ENCODE measurements at places on chromosomes 16 and 17.
A peak's percentile ranks its signal among the peaks of the same experiment; 100 is the strongest.

DNA sequence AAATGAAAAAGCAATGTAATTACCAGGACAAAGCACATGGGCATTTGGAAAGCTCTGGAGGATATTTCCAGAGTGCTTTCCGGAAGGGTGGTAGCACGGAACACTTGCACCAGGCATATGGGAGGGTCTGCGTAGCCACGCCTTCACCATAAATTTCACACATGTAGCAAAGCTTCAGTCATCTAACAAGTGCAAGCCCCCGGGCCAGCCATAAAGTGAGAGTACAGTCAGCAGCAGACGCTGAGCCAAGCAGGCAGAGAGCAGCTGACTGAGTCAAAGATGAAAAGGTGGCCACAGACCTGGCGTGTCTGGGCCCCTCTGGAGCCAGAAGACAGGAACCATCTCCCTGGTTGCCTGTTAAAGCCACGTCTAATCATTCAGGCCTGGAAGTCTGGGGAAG is 130.6 kb downstream of the SEC14L1 start:
- DNase-seq, result no peak

- DNase-seq, result no peak
Observed at GRCh38 chr16:1066584-1067172, 5.9 kb upstream of the SSTR5 start.

- DNase-seq, result peak; percentile 81
Observed at GRCh38 chr17:78226759-78227454, 4.5 kb upstream of the TMEM235 start.

DNA sequence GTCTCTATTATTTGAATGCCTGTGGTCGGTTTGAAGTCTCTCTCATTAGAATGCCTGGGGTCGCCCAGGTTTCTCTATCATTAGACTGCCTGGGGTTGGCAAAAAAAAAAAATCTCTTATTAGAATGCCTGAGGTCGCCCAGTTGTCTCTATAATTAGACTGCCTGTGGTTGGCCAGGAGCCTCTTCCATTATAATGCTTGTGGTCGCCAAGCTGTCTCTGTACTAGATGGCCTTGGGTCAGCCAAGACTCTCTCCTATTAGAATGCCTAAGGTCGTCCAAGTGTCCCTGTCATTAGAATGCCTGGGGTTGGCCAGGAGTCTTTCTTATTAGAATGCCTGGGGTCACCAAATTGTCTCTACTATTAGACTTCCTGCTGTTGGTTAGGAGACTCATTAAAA is 2228.4 kb downstream of the TP53TG3F start:
- DNase-seq, result no peak

GRCh38 chr17:31428512-31428911 is 37.0 kb downstream of the RAB11FIP4 start:
- DNase-seq, result no peak

DNA sequence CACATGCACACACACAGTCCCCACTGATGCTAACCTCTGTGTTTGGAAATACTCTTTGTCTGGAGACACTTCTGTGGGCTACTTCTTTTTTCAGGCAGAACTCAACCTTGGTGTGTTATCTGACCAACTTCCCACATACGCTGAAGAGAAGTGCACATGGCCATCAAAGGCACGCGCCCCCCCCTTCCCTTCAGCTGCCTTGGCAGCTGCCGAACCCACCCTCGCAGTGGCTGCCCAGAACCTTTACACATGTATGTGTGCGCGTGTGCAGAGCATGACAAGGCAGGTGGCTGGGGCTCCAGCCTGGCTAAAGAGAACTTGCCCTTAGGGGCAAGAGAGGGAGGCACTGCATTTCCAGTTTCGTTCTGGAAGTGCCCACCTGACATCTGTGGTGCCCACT is 3.9 kb downstream of the RAPGEFL1 start:
- DNase-seq, result no peak

GRCh38 chr17:2684549-2684948 is 27.0 kb downstream of the CLUH start:
- no peak for DNase-seq

GRCh38 chr17:74512624-74513091 is 18.6 kb downstream of the CD300LB start:
- DNase-seq, result no peak

GRCh38 chr17:10610884-10611283 is 46.2 kb downstream of the MYH3 start:
- DNase-seq, result no peak

DNA sequence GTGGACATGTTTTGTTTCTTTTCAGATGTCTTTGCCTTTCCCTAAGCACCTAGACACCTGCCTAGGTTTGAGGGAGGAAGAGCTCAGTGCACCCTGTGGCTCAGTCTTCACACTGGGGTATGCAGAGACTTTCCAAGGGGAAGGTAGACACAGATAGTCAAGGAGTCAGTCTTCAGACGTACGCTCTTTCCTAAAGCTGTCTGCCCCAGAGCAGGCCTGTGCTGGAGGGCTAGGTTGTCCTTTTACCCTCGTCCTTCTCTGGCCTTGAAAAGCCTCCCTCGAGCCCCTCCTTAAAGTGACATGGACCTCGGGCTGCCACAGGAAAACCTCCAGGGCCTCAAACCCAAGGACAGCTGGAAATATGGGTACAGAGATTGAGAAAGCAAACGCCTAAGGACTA is 103.7 kb downstream of the AATF start:
- DNase-seq, result no peak

DNA sequence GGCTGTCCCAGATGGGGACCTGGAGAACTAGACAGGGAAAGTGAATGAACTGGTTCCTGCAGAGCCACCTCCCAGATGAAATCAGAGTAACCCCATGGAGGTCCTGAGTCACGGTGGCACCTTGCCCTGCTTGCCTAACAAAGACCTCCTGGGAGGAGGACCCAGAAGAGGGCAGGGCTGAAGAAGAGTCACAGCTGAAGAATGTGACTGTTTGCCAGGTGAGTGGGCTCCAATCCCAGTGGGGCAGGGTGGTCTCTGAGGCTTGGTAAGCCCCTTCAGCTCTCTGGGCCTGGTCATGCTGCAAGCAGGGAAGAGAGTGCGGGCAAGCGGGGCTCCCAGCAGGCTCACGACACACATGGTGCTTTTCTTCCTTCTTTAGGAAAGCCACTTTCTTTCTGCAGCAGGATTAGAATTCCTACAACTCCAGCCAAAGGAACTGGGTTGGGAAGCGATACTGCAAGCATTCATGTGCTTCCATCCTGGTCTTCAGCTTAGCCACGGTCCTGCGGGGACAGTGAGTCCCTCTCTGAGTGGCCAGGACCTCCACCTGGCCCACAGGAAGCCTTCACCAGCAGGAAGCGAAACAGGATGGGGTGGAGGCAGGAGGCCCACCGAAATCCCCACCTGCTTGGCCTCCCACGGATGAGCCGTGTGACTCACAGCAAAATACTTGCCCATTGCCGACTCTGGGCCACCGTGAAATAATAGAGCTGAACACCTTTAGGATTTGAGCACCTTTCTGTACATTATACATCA is 4.3 kb downstream of the C16orf74 start:
- DNase-seq, result peak; percentile 86

Measured in osteoblast (primary cell).